ENCODE measurements at places on chromosomes 12 and 14. TPM values are rescaled to one million over a fixed set of nuclear protein-coding genes. Genes with fewer than 3 reads are reported as not detected.

Gene BICD1
- total RNA-seq = 561 TPM

Gene RFX4
- total RNA-seq = not detected

- no peak overlapping the region for H3K4me3 ChIP-seq
- H3K4me1 ChIP-seq = peaks cover 10% of the 10 kb centered on the region
- no peak overlapping the region for H3K27ac ChIP-seq
- DNase-seq = no peak
Observed at GRCh38 chr14:22506778-22507351, 82.2 kb downstream of the DAD1 start.

- H3K4me3 ChIP-seq = no peak overlapping the region
- peaks cover 3% of the 10 kb centered on the region for H3K27me3 ChIP-seq
- H3K27ac ChIP-seq = no peak overlapping the region
- no peak for DNase-seq
Observed at GRCh38 chr12:30811966-30812365, 57.2 kb upstream of the CAPRIN2 start.

GRCh38 chr12:29428633-29429032 lies 47.7 kb upstream of the ERGIC2 start:
- no peaks in the 10 kb centered on the region for H3K27me3 ChIP-seq
- no peak overlapping the region for H3K27ac ChIP-seq
- no peak for DNase-seq
- H3K4me1 ChIP-seq = no peaks in the 10 kb centered on the region
- no peak overlapping the region for H3K4me3 ChIP-seq
- no peaks in the 10 kb centered on the region for H3K36me3 ChIP-seq

Measured in glutamatergic neuron (in vitro differentiated cells).